ENCODE measurements at places on chromosomes 1 and 21.

DNA sequence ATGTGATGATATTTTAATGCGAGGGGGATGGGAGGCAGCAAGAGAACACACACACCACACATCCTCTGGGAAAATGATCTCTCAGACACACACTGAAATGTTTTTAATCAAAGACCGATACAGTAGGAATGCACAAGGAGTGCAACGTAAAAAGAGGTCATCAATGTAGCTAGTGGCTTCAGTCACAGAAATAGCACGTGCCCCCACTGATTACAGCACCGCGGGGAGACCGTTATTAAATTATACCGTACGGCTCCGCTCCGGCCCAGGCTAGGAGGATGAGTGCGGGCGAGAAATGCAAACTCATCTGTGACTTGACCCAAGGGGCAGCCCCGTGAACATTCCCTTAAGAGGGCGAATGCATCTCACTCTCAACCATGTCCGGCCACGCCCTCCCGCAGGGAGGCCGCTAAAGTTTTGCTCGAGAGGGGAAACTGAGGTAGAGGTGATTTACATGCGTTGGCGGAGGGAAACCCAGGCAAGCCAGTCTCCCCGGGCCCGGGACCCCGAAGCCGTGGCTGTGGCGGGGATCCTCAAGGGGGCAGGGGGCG is 552 bp downstream of the UBR4 start:
- DNase-seq = peak; percentile 39

GRCh38 chr1:159084867-159085266 is 8.3 kb upstream of the AIM2 start:
- no peak for DNase-seq

GRCh38 chr1:22562584-22563583 is at the start of gene EPHA8:
TSS of gene EPHA8 (plus strand) at chr1:22563489. CDS start at chr1:22563636, 147 bp downstream.
- no peak for DNase-seq

GRCh38 chr1:9603766-9604753 is 15.3 kb downstream of the TMEM201 start:
- no peak for DNase-seq

DNA sequence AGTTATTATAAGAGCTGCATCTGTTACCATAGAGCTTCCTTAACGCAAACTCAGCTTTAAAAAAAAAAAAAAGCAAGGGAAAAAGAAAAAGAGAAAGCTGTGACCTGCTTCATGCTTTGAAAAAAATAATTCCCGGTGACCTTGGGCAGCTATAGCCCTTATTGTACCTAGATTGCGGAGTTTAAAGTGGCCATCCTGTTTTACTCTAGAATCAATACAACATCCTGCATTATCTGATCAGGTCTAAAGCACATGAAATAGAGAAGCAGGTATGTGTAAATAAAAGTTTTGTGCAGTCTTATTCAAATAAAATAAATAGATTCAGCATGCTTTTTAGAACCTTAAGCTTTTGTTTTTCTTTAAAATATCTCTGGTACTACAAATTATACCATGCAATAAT is 126.8 kb upstream of the KIAA1614 start:
- DNase-seq = no peak

- DNase-seq = no peak
Measured at GRCh38 chr1:116983678-116984077, 17.9 kb upstream of the CD101 start.

DNA sequence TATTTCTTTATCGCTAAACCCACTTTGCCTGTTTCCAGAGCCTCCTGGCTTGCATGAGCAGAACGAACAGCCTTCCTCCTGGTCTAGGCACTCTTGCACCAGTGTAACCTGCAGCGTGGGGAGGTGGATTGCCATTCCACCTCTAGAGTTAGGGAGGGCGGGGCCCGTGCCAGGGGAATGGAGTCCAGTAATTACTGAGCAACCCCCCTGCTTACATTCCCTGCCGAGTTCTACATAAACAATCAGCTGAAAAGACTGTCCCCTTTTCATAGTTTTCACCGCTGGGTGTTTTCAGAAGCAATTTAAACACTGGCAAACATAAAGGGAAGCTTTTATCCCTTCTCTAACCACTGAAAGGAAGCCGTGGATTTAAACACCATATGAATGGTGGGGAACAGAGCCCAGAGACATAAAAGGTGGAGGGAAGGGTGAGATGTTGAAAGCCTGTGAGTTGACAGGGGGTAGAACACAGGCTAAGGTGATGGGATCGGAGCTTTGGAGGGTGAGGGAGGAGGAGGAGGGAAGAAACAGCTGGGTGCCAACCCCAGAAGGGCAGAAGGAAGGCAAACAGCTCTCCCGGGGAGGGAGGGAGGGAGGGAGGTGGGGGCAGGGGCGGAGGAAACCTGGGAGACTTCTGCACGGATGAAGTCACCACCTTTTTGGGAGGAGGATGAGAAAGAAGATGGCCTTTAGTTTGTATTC is 68.0 kb upstream of the WDR26 start:
- no peak for DNase-seq

GRCh38 chr1:221923929-221924598 is 182.2 kb upstream of the DUSP10 start:
- no peak for DNase-seq

DNA sequence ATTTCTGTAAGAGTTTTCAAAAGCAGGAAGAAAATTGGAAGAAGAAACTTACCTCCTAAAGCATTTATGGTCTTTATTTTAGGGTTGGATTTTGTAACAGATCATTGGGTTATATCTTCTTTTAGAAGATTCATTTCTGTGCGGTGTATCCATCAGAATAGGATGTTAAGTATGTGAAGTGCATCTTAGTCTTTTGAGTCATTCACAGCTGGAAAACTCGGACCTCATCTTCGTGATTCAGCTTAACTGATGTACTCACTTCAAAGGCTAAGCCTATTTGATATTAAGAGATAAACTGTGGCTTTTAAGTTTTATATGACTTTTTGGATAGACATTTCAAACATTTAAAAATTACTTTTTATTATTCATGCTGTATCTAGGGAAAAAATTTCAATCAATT is 56.3 kb downstream of the GIPC2 start:
- DNase-seq = no peak

GRCh38 chr1:164699815-164700491 is 141.0 kb downstream of the PBX1 start:
- DNase-seq = peak; percentile 33

DNA sequence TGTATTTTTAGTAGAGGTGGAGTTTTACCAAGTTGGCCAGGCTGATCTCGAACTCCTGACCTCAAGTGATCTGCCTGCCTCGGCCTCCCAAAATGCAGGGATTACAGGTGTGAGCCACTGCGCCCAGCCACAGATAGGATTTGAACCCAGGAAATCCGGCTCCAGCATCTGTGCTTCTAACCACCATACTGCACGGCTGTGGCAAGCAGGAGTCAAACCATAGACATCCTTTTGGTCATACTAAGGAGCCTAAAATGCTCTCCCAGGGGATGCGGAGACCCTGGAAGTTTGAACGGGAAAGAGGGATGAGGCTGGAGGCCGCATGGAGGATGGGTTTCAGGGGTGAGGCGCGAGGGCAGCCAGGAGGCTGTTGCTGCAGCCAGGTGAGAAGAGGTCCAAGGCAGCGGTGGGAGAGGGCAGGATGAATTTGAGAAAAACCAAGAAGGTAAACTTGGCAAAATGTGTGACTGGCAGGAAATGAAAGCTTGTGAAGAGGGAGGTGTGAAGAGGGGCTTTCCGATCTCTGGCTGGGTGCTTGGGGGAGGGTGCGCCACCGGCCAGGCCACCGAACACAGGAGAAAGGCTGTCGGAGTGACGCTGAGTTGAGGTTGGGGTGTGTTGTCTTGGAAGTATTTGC is 24.0 kb upstream of the CDK18 start:
- no peak for DNase-seq

- DNase-seq = no peak
Measured at GRCh38 chr1:180182643-180183311, 28.1 kb downstream of the QSOX1 start.

GRCh38 chr1:29736582-29737188 is 500.4 kb downstream of the PTPRU start:
- no peak for DNase-seq

DNA sequence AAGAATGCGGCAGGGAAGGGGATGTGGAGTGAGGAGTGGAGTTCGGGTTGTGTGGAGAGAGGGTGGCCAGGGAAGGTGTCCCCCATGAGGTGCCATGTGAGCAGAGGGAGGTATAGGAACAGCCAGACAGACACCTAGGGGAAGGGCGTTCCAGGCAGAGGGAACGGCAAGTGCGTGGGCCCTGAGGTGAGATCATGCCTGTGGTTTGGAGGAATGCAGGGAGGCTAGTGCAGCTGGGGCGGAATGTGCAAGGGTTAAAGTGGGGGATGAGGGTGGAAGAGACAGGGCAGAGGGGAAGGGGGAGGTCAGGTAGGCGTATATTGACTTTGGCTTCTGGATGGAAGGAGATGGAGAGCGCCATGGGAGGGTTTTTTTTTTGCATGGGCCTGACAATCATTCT is 31.6 kb upstream of the PADI6 start:
- no peak for DNase-seq

DNA sequence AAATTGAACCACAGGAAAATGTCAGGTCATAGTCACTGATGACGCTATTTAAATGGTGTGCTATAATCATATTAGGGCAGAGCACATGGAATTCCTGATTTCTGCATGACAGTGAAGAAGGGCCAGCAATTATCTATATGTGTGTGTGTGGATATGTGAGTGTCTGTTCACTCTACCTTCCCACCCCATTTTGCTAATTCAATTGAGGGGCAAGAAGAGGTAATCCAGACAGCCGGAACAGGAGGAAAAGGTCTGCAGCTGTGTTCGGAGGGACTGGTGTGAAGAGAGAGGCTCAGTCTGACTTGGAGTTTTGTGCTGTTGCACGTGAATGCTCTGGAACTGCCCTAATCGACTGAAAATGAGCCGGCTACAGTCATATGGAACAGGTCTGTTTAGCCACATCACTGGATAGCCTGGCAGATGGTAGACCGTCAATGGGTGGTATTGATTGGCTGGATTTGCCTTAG is 5.1 kb upstream of the ELAVL4 start:
- DNase-seq = no peak

DNA sequence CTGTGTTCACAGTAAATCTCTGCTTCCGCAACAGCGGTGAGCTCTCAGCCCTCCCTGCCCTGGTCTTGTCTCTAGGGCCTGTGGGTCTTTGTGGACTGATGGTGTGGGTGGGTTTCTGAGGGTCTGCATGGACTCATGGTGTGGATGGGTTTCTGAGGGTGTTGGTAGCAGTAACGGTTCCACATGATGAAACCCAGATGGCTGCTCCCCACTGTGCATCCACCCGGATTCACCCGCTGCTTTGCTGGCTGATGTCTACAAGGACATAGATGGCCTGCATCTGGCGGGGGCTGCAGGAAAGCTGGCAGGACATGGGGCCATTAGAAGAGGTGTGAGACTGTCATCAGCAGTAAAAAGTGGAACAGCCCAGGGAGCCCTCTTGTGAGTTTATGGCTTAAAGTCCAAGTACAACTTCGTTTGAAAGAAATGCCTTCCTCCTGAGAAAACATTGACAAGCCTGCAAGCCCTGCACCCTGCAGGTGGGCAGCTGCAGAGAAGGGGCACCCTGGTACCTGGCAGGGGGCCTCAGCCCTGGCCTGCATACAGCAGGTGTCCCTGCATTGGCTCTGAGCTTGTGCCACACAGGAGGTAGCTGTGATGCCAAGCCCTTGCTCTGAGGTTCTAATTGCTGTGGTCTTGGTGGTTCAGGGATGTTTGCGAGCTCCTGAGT is 156.9 kb upstream of the COL6A1 start:
- DNase-seq = no peak

- DNase-seq = no peak
Measured at GRCh38 chr1:244968881-244969280, 104.5 kb upstream of the HNRNPU start.

DNA sequence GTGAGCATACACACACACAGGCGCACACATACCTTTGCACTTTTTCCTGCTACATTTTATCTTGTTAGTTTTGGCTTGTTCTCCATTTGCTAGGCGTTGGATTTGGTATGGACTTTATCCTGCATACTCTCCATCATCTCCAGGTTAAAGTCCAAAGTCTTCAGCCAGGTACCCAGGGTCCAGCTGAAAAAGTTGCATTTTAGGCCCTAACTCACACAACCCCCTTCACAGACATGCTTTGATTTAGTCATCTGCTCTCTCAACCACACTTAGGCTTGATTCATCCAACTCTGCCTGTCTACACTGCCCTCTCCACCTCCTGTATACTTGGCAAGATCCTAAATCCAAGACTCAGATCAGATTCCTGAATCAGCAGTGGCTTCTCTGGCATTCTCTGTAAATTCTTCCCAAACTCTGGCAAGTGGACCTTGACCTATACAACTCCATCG is 10.7 kb upstream of the LAMB3 start:
- no peak for DNase-seq

Data from occipital lobe (tissue), 3 donors.